SHP77 (cell line): ENCODE measurements at places on chromosomes 12 and 14.

DNA sequence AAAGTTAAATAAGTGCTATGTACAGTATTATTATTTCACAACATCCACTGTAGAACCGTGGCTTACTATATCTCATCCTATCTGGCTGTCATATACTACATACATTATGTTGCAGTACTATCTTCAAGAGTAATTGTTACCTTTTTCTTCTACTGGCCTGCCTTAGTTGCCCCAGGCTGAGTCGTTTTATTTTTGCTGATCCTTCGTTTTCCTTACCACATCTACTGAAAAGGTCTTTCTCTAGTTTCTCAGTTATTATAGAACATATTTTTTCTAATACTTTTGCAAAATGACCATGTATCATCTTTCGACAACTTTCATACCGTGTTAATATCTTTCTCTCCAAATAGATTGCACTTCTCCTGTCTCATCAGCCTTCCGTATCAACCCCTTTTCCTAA lies 523.1 kb downstream of the SOX5 start:
- DNase-seq = no peak

GRCh38 chr14:49189375-49189774 lies 396.8 kb downstream of the RPS29 start:
- DNase-seq = no peak

- peak; percentile 34 for DNase-seq
Measured at GRCh38 chr12:85057370-85057963, 21.3 kb downstream of the LRRIQ1 start.

GRCh38 chr12:124369055-124369826 lies 74.3 kb downstream of the RFLNA start:
- DNase-seq = no peak

DNA sequence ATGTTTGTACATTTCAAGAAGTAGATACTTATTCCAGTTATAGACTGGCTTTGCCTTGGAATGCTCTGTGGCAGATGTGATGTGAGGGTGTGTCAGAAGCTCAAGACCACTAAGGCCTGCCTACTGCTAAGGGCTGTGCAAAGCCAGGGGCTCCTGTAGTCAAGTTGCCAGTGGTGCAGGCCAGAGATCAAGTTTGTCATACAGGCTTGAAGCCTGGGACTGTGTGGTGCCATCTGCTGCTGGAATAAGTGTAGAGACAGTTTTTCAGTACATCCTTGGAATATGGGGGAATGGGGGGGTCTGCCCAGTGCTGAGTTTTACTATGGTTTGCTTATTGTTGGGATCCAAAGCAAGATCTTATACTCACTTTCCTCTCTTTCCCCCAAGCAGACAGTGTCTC lies 649.9 kb upstream of the FOXG1 start:
- DNase-seq = no peak

- no peak for DNase-seq
Measured at GRCh38 chr14:71190770-71191374, 283.6 kb downstream of the PCNX1 start.

GRCh38 chr12:80491166-80491565 lies 47.1 kb downstream of the PTPRQ start:
- DNase-seq = no peak

DNA sequence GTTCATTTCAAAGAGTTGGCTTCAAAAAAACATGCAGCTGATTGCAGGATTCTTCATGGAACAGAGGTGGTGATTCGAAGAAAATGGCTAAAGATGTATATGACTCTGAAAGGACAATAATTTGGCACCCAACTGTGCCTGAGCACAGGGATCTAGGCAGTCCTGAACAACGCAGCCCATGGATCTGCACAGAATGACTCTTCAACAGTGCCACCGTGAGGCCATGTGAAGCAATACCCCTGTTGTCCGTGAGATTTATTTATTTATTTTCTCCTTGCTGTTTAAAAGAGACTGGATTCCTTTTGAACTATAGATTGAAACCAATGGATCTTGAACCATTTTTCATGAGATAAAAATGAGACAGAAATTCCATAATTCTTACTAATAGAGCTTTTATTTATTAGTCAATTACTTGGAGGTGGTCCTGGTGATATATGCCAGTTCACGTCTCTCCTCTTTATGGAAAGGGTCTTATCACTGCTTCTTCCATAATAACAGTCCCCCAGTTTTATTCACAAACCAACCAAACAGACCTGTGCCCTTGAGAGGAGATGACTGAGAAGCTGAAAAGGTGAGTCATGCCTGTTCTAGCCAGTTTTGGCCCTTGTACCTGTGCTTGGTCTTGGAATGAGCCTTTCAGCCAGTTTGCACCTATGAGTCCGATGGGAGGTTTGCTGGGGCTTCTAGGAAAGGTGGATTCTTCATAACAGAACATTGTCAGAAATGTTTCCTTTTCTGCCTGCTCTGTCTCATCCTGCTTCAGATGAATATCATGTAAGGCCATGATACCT lies 1598.3 kb downstream of the AACS start:
- DNase-seq = peak; percentile 46
